ENCODE measurements at places on chromosomes 13 and 19.
A peak's percentile ranks its signal among the peaks of the same experiment; 100 is the strongest.

GRCh38 chr13:57409656-57410055, 221.9 kb upstream of the PCDH17 start:
- no peak for DNase-seq

- no peak for DNase-seq
Observed at GRCh38 chr19:1081301-1082164, 13.6 kb downstream of the POLR2E start.

- DNase-seq: no peak
Observed at GRCh38 chr19:46995492-46995891, 24.1 kb upstream of the NPAS1 start.

- DNase-seq: no peak
Observed at GRCh38 chr13:107284173-107284572, 716.2 kb upstream of the ARGLU1 start.

DNA sequence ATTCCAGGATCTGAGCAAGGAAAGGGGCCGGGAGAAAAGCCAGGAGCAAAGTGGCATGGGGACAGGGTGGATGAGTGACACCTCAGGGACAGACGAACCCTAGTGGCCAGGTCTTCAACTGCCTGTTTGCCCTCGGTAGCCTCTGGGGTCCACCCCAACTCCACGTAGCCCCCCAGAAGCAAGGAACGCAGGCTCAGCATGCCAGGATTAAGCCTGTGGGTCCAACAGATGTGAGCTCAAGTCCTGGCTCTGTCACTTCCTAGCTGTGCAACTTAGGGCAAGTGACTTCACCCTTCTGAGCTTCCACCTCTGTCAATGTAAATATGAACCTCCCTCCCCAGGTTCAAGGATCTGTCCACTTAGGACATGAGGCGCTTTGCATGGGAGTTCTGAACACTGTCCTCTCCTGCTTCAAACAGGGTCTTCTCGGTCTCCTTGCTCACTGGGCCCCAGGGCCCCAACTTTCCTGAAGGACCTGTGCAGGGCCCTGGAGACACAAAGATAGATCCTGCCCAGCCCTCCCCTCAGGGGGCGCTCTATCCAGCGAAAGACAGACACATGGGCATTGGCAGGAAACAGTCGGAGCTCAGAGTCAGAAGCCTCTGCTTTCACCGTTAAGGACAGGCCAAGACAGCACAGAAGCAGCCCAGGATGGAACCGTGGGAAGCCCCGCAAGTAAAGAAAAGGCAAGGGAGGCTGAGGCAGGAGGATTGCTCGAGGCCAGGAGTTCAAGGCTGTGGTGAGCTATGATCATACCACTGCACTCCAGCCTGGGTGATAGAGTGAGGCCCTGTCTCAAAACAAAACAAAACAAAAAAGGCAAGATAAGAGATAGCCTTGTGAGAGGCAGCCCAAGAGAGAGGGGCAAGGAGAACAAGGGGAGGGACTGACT, 13.2 kb downstream of the SYDE1 start:
- DNase-seq: no peak

DNA sequence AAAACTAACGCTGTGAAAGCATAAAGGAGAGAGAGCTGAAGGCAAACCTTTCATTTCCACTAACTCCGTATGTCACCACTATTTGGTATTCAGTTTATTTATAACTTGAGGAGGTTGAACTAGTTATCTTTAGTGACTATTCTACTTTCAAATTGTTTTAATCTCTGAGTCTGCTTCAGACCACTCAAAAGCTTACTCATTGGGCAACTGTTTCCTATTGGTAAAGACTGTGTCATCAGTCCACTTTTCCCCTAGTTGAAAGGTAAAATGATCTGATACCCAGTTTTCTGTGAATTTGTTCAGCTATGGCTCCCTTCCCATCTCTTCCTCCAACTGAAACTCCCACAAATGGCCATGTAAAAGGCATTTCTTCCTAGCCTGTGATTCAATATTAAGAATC, 39.1 kb downstream of the TEX26 start:
- no peak for DNase-seq

DNA sequence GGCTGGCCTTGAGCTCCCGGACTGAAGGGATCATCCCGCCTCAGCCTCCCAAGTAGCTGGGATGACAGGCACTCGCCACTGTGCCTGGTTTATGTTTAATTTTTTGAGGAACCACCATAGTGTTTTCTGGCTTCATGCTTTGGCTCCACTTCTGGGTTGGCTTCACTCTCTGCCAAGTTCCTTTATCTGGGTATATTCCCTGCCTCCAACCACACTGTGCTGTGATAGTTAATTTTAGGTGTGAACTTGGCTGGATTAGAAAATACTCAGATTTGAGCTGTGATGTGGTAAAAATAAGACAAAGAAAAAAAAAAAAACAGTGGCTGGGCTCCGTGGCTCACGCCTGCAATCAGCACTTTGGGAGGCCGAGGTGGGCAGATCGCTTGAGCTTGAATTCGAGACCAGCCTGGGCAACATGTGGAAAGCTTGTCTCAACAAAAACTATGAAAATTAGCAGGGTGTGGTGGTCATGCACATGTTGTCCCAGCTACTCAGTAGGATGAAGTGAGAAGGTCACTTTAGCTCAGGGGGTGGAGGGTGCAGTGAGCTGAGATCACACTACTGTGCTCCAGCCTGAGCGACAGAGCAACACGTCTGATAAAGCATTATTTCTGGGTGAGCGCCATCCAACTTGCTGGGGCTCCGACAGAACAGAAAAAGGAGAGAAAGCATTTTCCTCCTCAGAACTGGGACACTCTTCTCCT, 7.5 kb upstream of the ILF3 start:
- no peak for DNase-seq

DNA sequence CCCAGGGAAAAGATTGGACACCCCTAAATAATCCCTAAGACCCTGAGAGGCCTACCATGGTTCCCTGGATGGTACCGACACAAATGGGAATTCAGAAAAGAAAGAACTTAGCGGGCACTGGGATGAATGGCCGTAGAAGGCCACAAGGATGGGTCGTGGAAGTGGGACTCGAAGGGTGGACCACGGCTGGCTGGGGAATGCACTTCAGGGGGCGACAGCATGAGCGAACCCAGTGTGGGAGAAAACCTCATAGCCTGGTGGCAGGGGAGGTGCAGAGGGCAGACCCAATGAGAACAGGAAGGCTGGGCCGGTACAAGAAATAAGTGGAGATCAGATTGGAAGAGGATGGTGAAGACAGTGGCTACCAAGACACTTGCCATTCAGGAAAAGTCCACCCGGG, 28.7 kb downstream of the LATS2 start:
- DNase-seq: no peak

GRCh38 chr13:60957816-60958215, 457.8 kb downstream of the PCDH20 start:
- no peak for DNase-seq

DNA sequence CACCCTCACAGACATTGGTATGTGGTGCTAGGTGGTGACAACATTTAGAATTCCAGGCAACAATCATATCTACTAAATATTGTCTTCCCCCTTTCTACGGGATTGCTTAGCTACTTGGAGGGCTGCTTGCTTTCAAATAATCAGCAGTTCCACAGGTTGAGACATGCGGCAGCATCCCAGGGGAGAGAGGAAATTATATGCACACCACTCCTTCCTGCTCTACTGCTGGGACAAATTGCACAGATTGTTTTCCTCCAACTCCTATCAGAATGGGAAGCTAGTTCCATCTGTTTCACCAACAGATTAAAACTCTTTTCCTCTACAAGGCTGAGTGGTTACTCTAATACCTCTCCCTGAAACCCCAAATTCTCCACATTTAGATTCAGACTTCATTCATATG, 275.4 kb downstream of the DNAJC15 start:
- peak; percentile 56 for DNase-seq

GRCh38 chr19:27964185-27964584, 1248.8 kb downstream of the UQCRFS1 start:
- DNase-seq: no peak

- peak; percentile 62 for DNase-seq
Observed at GRCh38 chr13:78137404-78138142, 218.9 kb upstream of the EDNRB start.

DNA sequence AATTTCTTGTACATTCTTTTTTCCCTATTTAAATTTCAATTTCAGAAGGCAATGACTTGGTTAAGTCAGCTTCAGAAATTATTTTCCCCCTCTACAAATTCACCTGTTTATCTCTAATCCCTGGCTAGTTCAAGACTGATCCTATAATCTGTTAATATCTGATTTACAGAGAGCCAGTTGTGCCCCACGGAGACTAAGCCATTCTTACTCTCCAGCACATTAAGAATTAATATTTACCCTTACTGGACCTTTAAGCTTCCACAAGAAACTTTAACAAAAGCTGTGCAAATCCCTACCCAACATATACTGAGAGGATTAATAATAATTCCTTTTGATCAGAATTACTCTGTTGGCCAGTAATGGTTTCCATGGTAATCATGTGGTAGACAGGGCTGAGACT, 786.2 kb downstream of the PCDH9 start:
- DNase-seq: no peak

DNA sequence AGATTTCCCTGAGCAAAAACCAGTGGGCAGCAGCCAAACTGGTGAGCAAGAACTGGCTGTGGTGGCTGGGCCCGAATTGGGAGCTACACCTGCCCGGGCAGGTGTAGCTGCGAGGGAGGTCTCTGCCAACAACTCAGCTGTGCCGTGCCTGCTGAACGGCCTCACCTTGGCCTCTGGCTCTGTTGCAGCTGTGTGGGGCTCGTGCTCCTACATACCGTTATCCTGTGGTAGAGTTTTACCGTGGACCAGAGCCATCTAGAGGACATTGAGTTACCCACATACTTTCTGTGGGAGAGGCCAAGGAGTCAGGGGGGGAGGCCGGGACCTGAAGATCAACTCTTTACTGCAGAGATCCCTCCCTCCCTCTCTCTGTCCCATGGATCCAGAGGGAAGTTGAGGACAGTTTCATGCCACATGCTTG, 113.2 kb downstream of the TM9SF2 start:
- no peak for DNase-seq

GRCh38 chr19:46903458-46903857, 42.7 kb downstream of the ARHGAP35 start:
- no peak for DNase-seq

DNA sequence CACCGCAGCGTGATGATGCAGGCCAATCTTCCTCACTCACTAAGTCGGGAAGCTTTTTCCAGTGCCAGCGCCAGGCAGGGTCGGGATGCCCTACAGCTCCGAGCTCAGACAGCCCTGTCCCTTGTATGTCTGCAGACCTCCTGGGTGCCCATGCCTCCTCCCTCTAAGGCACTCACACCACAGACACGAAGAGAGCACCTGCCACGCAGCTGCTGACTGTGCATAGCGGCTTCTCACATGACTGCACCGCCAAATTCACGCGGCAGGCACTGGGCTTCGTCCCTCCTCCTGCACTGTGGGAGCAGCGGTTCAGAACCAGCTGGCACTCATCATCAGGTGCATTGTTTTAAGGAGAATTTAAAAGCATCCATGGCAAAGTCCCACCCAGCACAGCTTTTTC, 88.1 kb downstream of the SLC7A1 start:
- no peak for DNase-seq

Data from NCI-H2081 treated with DMSO at 0.1 percent for 48 hours (cell line).